ENCODE measurements at places on chromosomes 2 and 18.
A peak's percentile ranks its signal among the peaks of the same experiment; 100 is the strongest.

GRCh38 chr2:192051533-192051932, 143.2 kb downstream of the TMEFF2 start:
- no peak for DNase-seq

GRCh38 chr2:56713978-56714377, 530.2 kb downstream of the CCDC85A start:
- DNase-seq, result no peak

GRCh38 chr2:238158509-238159070, at the start of gene ERFE:
TSS of gene ERFE (plus strand) at chr2:238158970. CDS start at chr2:238159008, 38 bp downstream.
- DNase-seq, result peak; percentile 21

DNA sequence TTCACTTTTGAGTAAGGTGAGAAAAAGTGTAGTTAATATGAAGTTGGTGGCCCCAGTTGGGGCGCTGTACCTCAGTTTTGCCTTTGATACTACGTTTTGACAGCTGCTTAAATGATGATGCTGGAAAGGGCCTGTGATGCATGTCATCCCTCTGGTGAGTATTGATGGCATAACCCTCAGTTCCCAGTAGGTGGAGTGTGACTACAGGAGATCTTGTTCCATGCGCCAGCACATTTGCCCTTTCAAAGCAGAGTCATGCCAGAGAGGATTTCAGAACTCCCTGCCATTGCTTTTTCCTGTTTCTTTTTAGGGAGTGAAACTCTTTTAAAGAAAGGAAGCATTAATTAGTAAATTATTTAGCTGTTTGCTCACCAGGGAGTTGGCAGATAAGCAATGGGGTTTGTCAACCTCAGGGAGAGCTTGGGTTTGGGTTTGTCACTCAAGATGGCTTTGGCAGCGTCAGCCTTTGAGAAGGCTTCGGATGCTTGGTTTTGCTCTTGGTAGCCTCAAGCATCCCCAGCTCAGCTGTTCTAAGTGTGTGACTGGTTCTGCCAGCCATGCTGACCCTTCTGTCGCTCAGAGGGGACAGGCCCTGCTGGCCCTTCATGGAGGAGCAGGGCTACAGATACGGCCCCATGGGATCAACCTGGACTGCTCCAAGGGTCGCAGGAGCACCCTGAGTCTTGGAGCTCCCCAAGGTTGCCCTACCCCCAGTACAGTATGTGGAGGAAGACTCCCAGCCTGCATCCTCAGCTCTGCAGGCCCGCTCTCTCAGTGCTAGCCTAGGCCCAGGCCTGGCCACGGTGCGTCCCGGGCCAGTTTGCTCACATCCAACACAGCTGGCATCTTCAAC, 29.1 kb downstream of the ARMC9 start:
- no peak for DNase-seq

- DNase-seq, result no peak
These were observed 297.0 kb downstream of the BCL2 start for GRCh38 chr18:63022429-63023022.

DNA sequence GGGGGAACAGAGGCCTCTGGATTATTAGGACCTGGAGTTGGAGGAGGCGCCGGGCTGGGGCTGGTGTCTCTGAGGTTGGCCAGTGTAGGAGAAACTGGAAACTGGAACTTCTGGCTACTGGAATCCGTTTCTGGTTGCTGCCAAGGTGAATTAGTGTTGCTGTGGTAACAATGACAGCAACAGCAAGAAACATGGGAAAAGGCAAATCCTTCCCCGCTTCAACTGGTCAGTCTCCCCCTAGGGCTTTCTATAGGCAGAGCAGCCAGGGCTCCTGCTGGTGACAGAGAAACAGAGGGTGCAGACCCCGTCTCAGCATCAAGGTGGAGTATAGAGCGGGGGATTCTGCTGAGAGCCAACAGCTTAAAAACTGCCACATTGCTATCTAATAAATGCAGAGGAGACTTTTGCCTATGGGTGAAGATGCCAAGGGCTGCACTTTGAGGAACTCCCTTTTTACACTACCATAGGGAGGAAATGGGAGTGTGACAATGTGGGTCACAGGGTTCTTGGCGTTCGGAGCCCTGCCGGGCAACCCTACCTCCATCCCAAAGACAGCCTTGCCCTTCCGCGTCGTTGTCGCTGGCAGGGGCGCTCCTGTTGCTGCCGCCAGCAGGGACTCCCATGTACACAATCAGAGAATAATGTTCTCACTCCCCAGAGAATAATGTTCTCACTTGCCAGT, 81.4 kb upstream of the CABLES1 start:
- DNase-seq, result no peak

GRCh38 chr2:75592030-75592429, 31.3 kb upstream of the EVA1A start:
- DNase-seq, result no peak

DNA sequence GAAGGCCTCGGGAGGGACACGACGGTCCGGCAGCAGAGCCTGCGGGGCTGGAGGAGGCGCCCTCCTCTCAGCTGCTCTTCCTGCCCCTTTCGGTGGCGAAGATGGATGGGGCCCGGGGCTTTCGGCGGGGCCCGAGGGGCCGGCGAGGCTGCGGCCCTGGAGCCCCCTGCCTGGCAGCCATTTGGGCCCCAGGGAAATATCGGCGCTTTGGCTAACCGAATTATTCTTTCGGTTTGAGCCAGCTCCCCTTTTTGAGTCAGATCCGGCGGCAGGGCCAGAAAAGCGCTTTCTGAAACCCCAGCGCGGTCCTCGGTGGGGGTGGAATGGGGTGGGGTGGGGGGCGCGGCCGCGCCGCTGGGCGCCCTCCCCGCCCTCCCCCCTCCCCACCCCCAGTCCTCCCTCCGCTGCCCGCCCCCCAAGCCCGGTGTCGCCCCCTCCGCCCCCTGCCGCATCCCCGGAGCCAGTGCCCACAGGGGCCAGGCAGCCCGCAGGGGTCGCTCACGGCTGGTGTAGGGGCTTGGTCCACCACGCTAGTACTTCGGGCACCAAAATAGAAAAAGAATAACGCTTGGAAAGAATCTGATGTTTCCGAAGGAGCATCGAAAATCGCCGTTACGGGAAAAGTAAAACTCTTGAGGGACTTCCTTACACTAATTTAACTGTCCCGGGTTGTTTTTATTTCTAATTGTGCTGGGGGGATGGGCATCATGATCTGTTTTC, 9.1 kb upstream of the ARID5A start:
- peak; percentile 38 for DNase-seq

- no peak for DNase-seq
These were observed 1162.0 kb upstream of the SLC39A10 start for GRCh38 chr2:194495046-194495445.

All from stimulated activated CD8-positive, alpha-beta memory T cell treated with anti-CD3 and anti-CD28 coated beads, Interleukin-15, amount 100 ng/mL, for 24 hours (primary cell).